ENCODE measurements at places on chromosomes 16 and 17.
A peak's percentile ranks its signal among the peaks of the same experiment; 100 is the strongest.

- peak; percentile 77 for DNase-seq
These were observed at the start of gene CHD9NB for GRCh38 chr16:53052519-53053501. Gene CHD9NB (minus strand): TSS chr16:53052897. CDS start chr16:53044158, 8,739 bp downstream.

DNA sequence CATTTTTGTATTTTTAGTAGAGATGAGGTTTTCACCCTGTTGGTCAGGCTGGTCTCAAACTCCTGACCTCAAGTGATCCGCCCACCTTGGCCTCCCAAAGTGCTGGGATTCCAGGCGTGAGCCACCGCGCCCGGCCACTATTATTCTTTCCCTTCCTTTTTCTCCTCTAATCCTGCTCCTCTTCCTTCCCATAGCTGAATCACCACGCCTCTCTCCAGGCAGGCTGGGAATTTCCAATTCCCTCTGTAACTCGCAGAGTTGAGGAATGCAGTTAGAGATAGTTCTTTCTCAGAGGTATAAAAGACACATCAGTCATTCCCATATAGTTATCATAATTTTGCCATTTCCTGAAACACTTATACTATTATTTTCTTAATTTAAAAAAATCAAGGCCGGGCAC lies 11.2 kb downstream of the METTL16 start:
- DNase-seq = no peak

DNA sequence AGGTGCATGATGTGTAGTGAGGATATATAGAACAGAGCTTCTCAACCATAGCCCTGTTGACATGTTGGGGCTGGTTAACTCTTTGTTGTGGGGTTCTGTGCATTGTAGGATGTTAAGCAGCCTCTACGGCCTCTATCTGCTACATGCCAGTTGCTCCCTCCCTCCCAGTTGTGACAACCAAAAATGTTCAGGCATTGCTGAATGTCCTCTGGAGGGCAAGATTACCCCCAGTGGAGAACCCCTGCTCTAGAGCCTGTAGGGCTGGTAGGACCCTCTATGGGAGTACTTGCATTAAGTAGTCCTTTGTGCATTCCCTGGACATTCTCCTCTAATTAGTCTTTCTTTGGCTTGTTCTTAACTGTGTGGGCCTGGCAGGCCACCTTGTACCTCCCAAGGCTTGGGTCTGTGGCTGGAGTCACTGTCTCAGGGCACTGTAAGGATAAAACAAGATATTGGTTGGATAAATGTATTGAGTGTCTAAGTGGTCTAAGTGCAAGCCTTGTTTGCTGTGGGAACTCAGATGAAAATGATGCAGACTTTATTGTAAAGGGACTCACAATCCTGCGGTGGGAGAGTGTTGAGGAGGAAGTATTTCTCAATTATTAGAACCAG lies 19.8 kb upstream of the MYO1D start:
- no peak for DNase-seq

GRCh38 chr17:57400648-57401047 lies 144.3 kb downstream of the MSI2 start:
- DNase-seq = no peak

DNA sequence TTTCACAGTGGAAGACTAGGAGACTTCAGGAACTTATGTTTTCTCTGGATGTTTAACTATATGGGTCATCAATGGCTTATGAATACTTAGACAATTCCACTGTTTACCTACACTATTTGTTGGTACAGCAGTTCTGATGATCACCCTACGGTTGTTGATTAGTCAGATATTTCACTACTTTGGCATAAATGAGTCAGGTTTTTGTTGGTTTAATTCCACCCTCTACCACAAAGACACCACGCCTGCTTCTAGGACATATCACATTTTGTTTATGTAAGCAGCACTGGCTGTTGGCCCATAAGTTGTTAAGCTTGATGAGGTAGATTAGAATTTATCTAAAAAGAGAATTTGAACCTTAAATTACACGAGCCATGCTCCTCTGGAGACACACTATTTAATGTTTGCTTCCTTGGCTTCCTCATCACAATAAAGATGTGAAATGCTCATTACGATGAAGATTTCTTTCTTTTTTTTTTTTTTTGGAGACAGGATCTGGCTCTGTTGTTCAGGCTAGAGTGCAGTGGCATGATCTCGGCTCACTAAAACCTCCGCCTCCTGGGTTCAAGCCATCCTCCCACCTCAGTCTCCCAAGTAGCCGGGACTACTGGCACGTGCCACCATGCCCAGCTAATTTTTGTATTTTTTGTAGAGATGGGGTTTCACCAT lies 4.3 kb downstream of the GDE1 start:
- DNase-seq = no peak

DNA sequence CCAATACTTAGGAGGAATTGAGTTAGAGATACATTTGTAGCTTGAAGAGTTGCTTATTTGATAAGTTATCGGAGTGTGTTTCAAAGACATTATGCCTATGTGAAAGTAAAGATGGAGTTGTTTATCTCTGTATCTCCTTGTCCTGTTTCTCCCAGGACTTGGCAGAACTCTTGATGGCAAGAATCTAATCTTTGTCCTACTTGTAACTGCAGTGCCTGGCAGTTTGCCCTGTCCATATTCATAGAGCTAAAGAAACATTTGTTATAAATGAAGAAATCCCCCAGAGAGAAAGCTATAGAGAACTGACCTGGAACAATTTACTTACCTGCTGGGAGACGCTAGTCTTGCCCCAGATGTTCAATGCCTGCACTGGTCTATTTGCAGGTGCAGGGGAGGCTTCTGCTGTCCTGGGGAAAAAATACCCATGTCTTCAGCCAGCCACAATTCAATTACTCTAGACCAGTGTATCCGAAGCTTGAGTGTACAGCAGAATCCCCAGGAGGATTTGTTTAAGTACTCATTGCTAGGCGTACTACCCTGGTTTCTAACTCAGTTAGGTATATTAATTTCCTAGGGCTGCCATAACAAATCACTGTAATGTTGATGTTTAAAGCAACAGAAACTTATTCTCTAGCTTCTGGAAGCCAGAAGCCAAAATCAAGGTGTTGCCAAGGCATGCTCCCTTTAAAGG lies 410.0 kb upstream of the HSBP1 start:
- no peak for DNase-seq

GRCh38 chr17:60148373-60148772 lies 1.4 kb upstream of the CA4 start:
- DNase-seq = no peak

DNA sequence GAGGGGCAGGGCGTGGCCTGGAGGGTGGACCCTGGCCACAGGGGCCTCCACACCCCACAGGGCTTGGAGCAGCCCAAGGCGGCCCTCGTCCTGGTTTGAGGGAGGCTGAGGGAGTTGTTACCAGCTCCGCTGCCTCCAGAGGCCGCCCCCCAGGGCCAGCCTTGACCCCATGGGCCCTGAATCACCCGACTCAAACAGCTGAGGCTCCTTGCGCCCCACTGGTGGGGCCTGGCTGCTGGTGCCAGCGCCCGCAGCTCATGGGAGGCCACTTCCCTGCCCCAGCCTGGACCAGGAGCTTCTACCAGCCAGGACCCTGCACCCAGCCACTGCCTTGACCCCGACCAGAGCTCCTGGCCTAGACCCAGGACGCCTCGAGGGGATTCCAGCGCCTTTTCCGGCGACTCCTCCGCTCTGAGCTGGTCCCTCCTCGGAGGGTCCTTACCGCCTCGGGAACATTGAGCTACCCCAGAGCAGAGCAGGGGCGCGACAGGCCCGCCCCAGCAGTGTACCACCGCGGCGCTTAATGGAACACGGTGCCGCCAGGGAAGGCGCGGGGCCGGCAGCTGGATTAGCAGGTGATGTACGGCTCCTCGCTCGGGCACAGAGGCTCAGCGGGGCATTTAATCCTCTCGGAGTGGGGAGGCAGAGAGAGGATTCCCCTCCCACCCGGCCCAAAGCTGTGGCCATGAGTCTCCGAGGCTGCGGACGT lies 37.2 kb downstream of the GSE1 start:
- no peak for DNase-seq

DNA sequence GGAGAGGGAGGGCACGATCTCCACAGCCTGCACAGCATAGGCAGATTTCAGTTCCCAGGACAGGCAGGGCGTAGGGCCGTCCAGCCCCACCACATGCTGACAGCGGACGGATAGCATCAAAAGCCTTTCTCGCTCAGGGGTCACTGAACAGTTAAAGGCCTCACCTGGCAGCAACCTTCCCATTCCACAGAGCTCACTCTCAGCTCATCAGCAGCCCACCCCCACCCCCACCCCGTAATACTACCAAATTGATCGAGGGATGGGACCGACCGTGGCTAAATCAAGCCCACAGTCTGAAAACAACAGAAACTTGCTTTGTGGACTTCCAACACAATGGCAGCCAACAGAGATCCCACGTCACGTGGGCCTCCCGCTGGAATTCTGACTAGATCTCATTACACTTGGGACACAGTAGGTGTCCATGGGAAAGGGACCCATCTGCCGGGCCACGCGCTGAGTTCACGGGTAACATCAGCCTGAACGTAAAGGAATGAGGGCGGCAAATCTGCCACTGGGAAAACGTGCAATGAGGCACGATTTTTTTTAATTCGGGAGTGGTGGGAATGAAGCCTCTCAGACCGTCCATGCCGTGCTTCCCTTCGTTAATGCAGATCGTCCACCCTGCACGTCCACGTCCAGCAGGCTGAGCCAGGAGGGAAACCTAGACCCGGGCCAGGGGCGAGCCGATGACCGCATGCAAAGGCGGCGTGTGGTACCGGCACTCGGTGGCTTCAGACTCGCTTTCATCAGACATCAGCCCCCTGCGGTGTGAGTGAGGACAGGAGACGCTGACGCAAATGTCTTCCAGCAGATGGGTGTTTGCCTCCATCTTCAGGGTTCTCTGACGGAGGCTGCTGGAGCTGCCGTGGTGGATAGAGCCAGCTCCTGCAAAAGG lies 92.1 kb downstream of the TBC1D16 start:
- DNase-seq = no peak

DNA sequence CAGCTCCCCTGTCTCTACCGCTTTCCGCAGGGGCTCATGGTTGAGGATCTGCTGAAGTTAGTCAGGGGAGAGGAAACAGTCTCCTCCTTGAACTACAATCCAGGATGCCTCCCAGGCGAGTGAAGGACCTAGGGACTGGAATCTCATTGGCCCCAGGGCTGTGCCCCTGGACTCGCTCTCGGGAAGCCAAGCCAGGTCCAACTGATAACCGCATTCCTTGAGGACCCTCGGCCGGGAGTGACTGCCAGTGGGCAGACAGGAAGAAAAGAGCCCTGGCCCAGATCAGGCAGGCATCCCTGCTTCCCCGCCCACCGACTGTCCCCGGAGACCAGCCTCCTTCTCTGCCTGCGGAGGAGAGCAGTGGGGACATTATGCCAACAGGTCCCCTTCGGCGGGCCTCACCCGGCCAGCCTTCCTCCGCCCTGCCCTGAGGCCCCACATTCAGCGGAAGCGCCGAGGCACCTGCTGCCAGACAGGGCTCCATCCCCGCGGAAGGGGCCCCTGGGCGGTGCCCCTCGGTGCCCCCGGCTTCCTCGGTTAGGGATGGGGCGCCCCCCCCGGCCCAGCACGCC lies 776 bp downstream of the LRRC75A start:
- no peak for DNase-seq

- DNase-seq = no peak
These were observed 664.7 kb downstream of the KCNJ2 start for GRCh38 chr17:70834039-70834438.
